Tibial nerve (tissue), 4 donors: ENCODE measurements at places on chromosomes 3 and 15. TPM values are rescaled to one million over a fixed set of nuclear protein-coding genes. Genes with fewer than 3 reads are reported as not detected.

GRCh38 chr3:195587406-195587805 lies 3.7 kb upstream of the APOD start:
- DNase-seq: no peak
- no peak overlapping the region for H3K4me3 ChIP-seq
- H3K27ac ChIP-seq: peak overlapping the region; percentile 47
- H3K36me3 ChIP-seq: no peaks in the 10 kb centered on the region

GRCh38 chr3:31402117-31402516 lies 130.6 kb upstream of the STT3B start:
- H3K27me3 ChIP-seq: no peaks in the 10 kb centered on the region
- no peak overlapping the region for H3K4me3 ChIP-seq
- DNase-seq: no peak
- no peaks in the 10 kb centered on the region for H3K4me1 ChIP-seq

DNA sequence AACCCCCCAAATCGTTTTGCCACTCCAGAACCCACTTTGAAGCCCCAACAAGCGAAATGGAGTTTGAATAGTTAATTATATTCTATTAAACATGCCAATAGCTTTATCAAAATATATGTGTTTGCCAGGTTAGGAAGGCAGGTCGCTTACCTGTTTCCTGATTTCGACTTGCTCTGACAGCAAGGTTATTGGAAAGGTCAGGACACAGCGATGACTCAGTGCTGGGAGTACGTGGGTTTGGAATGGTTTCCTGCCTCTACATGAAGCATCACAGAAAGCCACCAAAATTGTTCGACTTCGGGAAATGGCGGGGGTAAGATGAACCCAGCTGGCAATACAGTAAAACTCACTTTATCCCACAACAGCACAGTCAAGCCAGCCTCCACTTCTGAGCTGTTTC lies 135.6 kb upstream of the ABI3BP start:
- no peak overlapping the region for H3K4me3 ChIP-seq
- H3K27ac ChIP-seq: no peak overlapping the region
- no peaks in the 10 kb centered on the region for H3K36me3 ChIP-seq
- DNase-seq: no peak
- no peaks in the 10 kb centered on the region for H3K27me3 ChIP-seq

GRCh38 chr3:118102737-118103136 lies 931.9 kb downstream of the IGSF11 start:
- H3K27me3 ChIP-seq: no peaks in the 10 kb centered on the region
- DNase-seq: no peak
- no peaks in the 10 kb centered on the region for H3K36me3 ChIP-seq
- H3K4me1 ChIP-seq: no peaks in the 10 kb centered on the region
- H3K27ac ChIP-seq: no peak overlapping the region

DNA sequence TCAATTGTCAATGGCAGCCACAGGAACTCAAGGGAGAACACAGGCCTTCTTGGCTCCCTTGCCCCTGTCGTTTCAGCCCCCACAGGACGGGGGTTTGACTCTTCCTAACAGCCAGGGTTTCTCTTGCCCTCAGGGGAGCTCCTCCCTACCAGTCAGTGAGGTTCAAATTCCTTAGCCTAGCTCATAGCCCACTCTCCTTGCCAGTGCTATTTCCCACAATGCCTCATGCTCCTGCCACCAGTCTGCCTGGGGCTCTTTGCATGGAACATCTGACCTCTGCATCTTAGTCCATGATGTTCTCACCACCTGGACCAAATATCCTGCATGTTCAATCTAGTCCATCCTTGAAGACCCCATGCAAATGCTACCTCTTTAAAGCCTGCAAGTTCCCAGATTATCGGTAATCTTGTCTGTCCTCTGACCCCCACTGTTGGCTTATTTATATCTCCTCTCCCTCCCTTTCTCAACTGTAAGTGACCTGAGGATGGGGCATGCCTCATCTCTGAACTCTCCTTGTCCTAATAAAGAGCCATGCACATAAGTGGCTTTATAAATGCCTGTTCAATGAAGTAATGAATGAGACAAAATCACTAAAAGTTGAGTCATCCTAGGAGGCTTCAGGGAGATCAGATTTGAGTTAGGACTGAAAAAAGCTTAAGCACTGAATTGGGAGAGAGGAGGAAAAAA lies 78.0 kb downstream of the MYO1E start:
- peaks cover 73% of the 10 kb centered on the region for H3K4me1 ChIP-seq
- no peaks in the 10 kb centered on the region for H3K27me3 ChIP-seq
- H3K4me3 ChIP-seq: no peak overlapping the region

The ABHD17C gene
- 2.4 TPM for total RNA-seq

The NGLY1 gene
- total RNA-seq: 31.2 TPM

The PARP3 gene
- total RNA-seq: 55.9 TPM

The OR5AC2 gene
- not detected for total RNA-seq

The CYP8B1 gene
- not detected for total RNA-seq

The KLHL18 gene
- 8.2 TPM for total RNA-seq

The UBA7 gene
- 67.7 TPM for total RNA-seq

The PROK2 gene
- total RNA-seq: not detected

The CTXN2 gene
- total RNA-seq: not detected

The RASGRP1 gene
- 2.1 TPM for total RNA-seq
